ENCODE measurements at places on chromosomes 5 and 9.

GRCh38 chr9:93960971-93961841 is 6.1 kb upstream of the BARX1 start:
- no peak for DNase-seq

GRCh38 chr5:176183321-176184074 is 54.7 kb upstream of the SIMC1 start:
- DNase-seq: no peak

DNA sequence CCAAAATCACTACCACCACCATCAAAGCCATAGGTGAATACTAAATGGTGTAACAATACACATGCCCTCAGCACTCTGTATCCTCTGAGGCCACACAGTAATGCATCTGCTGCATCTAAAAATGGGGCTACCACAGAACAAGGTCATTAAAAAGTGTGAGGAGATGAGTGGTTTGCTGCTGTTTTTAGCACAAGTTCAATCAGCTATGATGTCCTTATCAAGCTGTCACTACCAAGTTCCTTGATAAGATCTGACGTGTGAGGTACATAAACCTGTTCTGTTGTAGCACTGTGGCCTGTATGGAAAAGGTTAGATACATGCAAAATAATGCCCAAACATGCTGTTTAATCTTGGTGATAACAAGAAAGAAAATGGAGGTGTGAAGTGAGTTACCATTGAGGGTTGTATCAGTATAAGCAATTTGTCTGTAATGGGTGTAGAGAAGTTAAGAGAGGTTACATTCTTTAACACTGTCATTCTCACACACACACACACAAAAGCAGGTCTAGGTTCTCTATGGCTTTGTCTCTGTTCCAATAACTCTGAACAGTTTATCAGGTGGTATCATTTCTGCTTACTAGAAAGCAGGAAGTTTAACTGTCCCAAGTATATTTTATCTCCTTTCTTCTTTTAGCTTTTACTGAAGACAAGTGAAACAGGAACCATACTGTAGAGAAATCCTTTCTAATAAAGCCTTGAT is 252.9 kb downstream of the CWC27 start:
- DNase-seq: no peak

DNA sequence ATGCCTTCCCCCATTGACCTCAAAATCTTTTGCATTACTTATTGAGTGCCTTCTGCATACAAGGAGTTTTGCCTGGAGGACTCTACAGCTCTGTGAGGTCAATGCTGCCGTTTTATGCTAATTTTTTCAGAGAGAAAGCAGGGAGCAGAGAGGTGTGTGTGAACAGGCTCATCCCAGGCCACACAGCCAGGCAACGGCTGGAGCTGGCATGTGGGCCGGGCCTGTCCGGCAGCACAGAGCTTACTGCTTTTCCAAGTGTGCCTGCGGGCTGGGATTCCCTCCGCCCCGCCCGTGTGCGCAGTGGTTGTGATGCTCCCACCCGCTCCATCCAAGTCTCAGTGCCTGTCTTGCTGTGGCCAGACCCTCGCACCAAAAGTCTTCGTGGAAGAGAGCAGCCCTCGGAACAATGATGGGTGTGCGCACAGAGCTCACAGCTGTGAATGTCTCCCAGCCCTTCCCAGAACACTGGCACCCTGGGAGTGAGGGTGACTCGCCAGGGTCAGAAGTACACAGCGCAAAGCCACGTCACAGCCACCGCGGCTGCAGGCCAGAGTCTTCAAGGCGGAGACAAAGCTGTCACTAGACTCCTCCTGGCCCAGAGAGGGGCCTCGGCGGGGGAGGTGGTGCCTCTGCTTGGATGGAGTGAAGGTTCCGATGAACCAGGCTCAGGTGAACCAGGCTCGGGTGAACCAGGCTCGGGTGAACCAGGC is 82.8 kb downstream of the COL5A1 start:
- no peak for DNase-seq

- no peak for DNase-seq
Observed at GRCh38 chr5:168858371-168858770, 279.2 kb upstream of the PANK3 start.

- DNase-seq: no peak
Observed at GRCh38 chr9:13555516-13555915, 276.0 kb upstream of the MPDZ start.

Data from AG04450 (cell line).